Activated CD8-positive, alpha-beta memory T cell treated with anti-CD3 and anti-CD28 coated beads for 24 hours (primary cell): ENCODE measurements at places on chromosomes 13 and 19.

- DNase-seq, result no peak
Measured at GRCh38 chr19:13976446-13976845, 24.1 kb downstream of the DCAF15 start.

- no peak for DNase-seq
Measured at GRCh38 chr13:81302125-81302524, 961.2 kb upstream of the SPRY2 start.

DNA sequence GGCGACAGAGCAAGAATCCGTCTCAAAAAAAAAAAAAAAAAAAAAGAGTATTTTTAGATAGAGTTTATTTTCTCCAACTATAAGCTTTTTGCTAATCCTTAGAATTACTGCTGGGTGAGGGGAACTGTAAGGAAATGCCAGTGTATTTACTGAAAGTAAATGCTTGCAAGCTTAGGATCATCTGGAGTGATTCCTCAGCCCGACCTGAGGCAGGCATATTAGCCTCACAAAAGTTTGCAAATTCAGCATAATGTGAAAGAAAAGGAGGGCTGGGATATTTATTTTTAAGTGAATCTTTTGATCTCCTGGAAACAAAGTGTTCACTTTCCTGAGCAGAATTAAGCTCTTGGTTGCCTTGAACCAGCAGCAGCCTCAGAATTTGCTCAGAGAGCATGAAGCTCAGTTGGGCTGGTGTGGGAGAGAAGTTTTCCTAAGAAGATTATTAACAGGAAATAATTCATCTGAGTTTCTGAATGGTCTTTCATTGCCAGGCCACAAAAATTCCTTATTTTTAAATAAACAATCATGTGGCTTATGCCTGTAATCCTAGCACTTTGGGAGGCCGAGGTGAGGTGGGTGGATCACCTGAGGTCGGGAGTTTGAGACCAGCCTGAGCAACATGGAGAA, 24.7 kb upstream of the SPATA13 start:
- DNase-seq, result no peak

DNA sequence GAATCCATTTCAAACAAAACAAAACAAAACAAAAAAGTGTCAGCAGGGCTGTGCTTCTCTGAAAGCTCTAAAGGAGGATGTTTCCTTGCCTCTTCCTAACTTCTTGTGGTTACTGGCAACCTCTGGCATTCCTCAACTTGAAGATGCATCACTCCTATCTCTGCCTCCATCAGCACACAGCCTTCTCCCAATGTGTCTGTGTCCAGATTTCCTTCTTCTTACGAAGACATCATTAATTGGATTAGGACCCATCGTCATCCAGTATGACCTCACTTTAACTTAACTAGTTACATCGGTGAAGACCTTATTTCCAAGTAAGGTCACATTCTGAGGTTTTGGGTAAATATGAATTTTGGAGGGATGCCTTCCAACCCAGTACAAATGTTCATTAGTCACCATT, 33.8 kb upstream of the GTF2F2 start:
- DNase-seq, result no peak

DNA sequence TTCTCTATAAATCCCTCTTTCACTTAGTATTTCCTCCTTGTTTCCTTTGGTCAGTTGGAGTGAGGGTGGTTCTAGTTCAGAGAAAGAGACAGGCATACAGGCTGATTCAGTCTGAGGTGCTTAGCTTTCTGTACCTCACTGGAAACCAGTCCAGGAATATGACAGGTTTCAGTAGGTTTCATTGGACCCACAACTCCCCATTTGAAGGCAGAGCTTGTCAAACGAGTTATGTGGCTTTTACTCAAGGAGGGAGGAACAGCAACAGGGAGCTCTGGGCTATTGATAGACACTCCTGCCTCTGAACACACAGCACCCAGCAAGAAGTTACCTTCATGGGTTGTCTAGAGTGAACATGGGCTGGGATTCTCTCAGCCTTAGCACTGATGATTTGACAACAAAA, 14.5 kb downstream of the ACTN4 start:
- DNase-seq, result no peak

DNA sequence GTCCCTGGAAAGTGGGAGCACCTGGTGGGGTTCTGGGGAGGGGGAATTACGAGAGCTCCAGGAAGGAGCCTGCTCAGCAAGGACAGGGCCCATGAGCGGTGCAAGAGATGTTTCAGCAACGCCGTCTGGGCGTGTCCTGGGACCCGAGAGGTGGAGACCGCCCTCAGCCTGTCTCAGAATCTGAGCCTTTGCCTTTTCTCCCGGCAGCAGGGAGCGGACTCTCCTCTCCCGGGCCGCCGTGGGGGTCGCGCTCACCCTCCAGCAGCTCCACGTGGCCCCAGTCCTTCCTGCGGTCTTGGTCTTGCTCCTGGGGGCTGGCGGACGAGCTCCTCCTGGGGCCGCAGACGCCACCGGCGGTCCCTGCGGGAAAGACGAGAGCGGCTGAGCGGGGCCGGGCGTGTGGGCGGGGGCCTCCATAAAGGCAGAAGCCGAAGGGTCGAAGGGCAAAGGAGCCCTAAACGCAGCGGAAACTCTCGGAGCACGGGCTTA, 714 bp downstream of the POLRMT start:
- peak; percentile 82 for DNase-seq
